ENCODE measurements at places on chromosomes 5 and 9.

GRCh38 chr5:112554101-112554977, 135.3 kb upstream of the EPB41L4A start:
- no peak for DNase-seq

DNA sequence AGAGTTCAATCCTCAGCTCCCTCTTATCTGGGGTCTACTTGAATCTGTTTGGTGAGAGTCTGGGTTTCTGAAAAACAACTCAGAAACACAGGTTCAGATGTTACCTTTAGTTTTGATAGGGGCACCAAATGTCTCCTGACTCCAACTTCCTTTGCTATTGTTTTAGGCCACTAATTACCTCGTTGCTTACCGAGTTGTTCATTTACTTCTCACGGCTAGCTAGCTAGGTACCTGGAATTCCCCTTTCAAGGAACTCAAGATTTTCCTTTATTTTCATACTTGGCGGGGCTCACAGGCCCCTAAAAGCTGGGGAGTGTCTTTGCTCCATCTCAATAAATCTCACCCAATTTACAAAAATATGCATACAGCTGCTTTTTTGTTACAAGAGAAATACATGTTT, 111.4 kb downstream of the SLC28A3 start:
- no peak for DNase-seq

GRCh38 chr5:173618927-173619519, 2.6 kb upstream of the BOD1 start:
- peak; percentile 53 for DNase-seq

GRCh38 chr9:19180991-19181390, 49.5 kb upstream of the DENND4C start:
- no peak for DNase-seq

DNA sequence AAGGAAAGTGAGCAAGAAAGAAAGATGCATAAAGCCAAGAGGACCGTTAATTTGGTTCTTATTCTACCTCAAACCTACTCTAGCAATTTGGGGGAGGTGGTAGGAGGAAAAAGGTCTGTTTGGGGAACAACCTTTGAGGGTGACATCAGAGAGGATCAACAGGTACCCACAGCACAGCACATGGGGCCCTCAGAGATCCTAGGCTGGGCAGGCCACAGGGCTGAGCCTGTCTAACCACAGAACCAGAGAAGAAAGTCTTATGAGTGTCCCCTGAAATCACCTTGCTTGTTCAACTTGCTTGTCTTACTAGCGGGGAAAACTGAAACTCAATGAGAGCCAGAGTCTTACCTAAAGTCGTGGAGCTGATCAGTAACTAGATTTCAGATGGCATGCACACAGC, 385.2 kb downstream of the SPOCK1 start:
- DNase-seq: no peak

DNA sequence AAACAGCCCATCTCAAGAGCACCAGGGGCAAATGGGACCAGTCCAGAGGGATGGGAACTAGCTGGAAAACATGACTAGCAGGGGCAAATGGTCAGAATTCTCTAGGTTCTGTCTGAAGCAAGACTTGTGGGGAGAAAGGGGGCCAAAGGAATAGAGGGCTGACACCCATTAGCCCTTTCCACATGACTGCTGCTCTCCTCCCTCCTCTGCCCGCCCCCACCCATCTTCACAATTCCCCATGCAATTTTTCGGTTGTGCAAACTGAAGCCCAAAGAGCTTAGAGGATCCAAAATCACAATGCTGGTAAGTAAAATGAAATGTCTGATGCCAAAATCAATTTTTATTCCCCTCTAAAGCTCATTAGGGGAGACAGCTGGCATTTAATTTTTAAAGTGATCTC, 207.1 kb downstream of the DCP2 start:
- DNase-seq: no peak
